OCI-LY7 (cell line): ENCODE measurements at places on chromosomes 1 and 21. TPM values are rescaled to one million over a fixed set of nuclear protein-coding genes. Genes with fewer than 3 reads are reported as not detected.

SEMA6C gene
- total RNA-seq: 1.9 and 2.0 TPM in 2 replicates

IL23R gene
- total RNA-seq: 0.13 and 0.23 TPM in 2 replicates

GJA9 gene
- not detected in 2 replicates for total RNA-seq

PRRX1 gene
- not detected in 2 replicates for total RNA-seq

ALX3 gene
- not detected in 2 replicates for total RNA-seq

NIBAN1 gene
- not detected in 2 replicates for total RNA-seq

KRTAP19-3 gene
- total RNA-seq: not detected in 2 replicates

CSDE1 gene
- 426 and 456 TPM in 2 replicates for total RNA-seq

ASAP3 gene
- 14.9 and 18.0 TPM in 2 replicates for total RNA-seq

IL19 gene
- not detected in 2 replicates for total RNA-seq

S100A8 gene
- not detected in 2 replicates for total RNA-seq

BTBD19 gene
- 2.0 and 2.7 TPM in 2 replicates for total RNA-seq

SLC1A7 gene
- not detected in 2 replicates for total RNA-seq

HYI gene
- total RNA-seq: not detected in 2 replicates

GDAP2 gene
- 21.7 and 26.8 TPM in 2 replicates for total RNA-seq

SH2D5 gene
- total RNA-seq: 0.42 and 0.68 TPM in 2 replicates

CCNL2 gene
- 213 and 238 TPM in 2 replicates for total RNA-seq

PGLYRP3 gene
- total RNA-seq: not detected in 2 replicates

TMEM51 gene
- total RNA-seq: not detected in 2 replicates

CSMD2 gene
- not detected in 2 replicates for total RNA-seq

SPATA45 gene
- 0.74 and 2.0 TPM in 2 replicates for total RNA-seq

FAM72B gene
- 74.1 and 91.4 TPM in 2 replicates for total RNA-seq

VANGL1 gene
- total RNA-seq: 1.2 TPM in 2 replicates

MCM3AP gene
- total RNA-seq: 146 and 166 TPM in 2 replicates

SYTL1 gene
- 81.7 and 91.6 TPM in 2 replicates for total RNA-seq

LCE1D gene
- not detected in 2 replicates for total RNA-seq

MPL gene
- total RNA-seq: not detected in 2 replicates

EPHA10 gene
- total RNA-seq: not detected in 2 replicates

PCSK9 gene
- not detected in 2 replicates for total RNA-seq

LCE3D gene
- not detected in 2 replicates for total RNA-seq

DMBX1 gene
- total RNA-seq: not detected in 2 replicates

TRIM46 gene
- 3.9 and 4.5 TPM in 2 replicates for total RNA-seq

OVAAL gene
- not detected in 2 replicates for total RNA-seq

GBP6 gene
- not detected in 2 replicates for total RNA-seq

DR1 gene
- total RNA-seq: 90.4 and 102 TPM in 2 replicates

BTG2 gene
- total RNA-seq: 99.5 and 102 TPM in 2 replicates
